Hematopoietic multipotent progenitor cell treated with erythropoietin and hydrocortisone succinate and interleukin-3 and kit ligand, for 8 days (in vitro differentiated cells): ENCODE measurements at places on chromosomes 4 and X.

DNA sequence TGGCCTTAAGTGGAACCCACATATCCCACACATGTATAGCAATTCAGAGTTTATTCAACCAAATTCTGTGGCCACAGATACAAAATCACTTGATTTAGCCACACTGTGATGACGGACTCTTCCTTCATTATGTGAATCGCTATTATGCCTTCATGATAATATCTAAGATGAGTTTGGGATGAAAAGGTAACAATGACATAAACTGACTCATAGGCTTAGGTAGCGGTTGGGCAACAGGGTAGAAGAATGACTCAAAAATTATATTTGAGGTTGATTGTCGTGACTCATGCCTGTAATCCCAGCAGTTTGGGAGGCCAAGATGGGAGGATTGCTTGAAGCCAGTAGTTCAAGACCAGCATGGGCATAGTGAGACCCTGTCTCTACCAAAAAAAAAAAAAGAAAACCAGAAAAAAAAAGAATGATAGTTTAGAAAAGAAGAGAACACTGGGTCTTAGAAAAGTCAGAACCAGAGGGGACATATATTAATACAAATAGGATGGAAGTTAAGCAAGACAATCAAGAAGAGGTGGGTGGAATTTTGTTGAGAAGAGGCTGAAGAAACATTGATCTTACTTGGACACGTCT lies 70.4 kb upstream of the USP9X start:
- no peak for DNase-seq

DNA sequence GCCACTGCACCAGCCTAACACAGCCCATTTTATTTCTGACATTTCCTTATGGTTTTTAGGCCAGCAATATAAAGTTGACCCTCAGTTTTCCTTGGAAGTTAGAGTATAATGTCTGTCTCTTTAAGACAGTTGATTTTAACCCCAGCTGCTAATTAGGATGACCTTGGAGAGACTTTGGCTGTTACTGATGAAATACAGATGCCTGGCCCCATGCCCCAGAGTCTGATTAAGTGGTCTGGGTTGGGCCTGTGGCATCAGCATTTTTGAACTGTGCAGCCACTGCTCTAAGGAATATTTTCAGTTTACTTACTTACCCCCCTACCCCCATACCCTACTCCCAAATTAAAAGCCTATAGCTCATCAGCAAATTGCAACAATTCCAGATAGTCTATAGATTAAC lies 85.8 kb downstream of the DCLK2 start:
- DNase-seq: no peak

GRCh38 chrX:37796805-37797204 lies 16.9 kb downstream of the CYBB start:
- no peak for DNase-seq

GRCh38 chrX:11722304-11722703 lies 35.7 kb upstream of the MSL3 start:
- no peak for DNase-seq

DNA sequence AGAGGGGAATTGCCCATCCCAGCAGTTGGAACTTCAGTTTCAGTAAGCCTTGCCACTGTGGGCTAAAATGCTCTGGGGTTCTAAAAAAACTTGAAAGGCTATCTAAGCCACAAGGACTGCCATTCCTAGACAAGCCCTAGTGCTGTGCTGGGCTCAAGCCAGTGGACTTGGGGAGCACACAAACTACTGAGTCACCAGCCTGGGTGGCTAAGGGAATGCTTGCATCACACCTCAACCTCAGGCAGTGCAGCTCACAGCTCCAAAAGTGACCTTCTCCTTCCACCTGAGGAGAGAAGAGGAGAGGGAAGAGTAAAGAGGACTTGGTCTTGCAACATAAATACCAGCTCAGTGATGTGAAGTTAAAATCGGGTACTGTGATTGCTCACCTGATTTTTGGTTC lies 116.7 kb upstream of the GLRA2 start:
- DNase-seq: no peak

- no peak for DNase-seq
Measured at GRCh38 chrX:586351-586750, 44.2 kb upstream of the SHOX start.

- DNase-seq: peak; percentile 85
Measured at GRCh38 chrX:2608638-2609430, 82.3 kb upstream of the CD99 start.

DNA sequence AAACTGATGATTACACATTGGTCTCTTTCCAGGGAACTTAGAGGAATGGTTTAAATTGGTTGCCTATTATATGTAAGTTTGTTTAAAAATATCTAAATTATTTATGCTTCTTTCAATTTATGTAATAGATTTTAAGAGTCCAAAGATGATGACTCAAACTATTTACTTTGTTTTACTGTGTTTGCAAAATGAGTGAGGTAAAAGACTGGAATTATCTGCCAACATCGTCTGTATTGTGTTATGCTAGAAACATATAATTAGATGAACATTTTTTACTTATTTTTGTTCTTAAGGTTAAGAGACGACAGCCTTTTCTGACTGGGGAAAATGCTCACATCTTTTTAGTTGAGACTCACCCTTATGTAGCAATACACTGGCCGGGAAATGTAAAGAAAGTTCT lies 51.1 kb upstream of the SYTL5 start:
- no peak for DNase-seq

GRCh38 chrX:103330681-103331288 lies 746 bp downstream of the TCEAL7 start:
- no peak for DNase-seq

GRCh38 chr4:13537832-13538177 lies 6.5 kb downstream of the NKX3-2 start:
- no peak for DNase-seq

GRCh38 chr4:2836391-2836859 lies 7.2 kb upstream of the ADD1 start:
- DNase-seq: no peak

GRCh38 chrX:103637604-103638338 lies 9.0 kb downstream of the TCEAL1 start:
- DNase-seq: no peak

GRCh38 chr4:76854858-76855257 lies 43.1 kb downstream of the SOWAHB start:
- DNase-seq: no peak

DNA sequence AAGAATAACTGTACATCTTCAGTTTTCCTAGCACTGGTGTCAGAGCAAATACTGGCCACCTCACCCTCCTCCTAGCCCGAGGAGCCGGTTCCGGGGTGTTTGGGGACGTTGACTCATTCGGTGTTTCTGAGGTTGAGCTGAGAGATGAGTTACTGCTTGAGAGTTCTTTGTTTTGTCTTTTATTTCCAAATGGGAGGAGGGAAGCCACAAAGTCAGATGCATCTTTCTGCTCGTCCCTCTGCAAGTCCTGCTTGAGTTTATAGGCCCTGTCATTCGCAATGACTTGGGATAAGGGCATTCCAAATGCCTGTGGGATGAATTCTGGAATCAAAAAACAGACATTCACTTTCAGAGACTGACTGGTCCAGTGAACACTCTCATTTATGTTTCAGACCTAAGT lies 77.5 kb downstream of the HCCS start:
- DNase-seq: no peak

GRCh38 chrX:150934453-150934852 lies 36.0 kb upstream of the CD99L2 start:
- DNase-seq: no peak

GRCh38 chr4:81195475-81195874 lies 19.5 kb downstream of the PRKG2 start:
- no peak for DNase-seq

DNA sequence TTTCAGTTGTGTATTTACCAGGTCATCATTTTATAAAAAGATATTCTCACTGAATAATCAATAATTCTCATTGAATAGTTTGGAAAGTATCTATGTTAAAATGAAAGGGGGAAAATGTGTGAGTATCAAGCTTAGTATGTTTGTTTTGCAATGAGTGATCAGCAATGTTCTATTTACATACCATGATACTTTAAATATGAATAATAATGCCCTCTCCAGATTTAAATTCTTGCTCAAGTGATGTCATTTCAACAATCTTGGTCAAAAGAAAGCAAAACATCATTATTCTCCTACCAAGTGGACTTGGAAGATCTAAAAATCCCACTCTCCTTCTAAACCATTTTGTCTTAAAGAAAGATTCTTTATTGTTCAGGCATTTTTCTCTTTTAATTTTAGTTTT lies 42.1 kb upstream of the ANKRD50 start:
- DNase-seq: no peak

GRCh38 chrX:135295238-135295943 lies 13.9 kb upstream of the ETDC start:
- DNase-seq: peak; percentile 31

- DNase-seq: no peak
Measured at GRCh38 chrX:37677765-37678164, 7.8 kb upstream of the XK start.

DNA sequence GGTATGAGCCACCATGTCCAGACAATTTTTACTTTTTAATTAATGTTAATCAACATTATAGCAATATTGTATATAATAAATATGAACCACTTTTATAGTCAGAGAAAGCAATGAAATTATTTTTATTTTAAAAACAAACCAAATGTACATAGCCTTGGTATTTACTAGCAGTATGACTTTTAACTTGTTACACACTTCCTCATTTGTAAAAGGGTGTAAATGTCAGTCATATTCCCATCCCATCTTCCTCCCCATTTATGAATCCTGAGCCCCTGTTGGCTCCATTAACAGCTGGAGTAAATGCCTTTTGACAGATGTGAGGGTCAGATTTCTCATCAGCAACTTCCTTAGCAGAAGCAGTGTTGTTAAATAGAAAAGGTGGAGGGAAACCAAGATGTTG lies 179.6 kb upstream of the SPRY1 start:
- DNase-seq: no peak

DNA sequence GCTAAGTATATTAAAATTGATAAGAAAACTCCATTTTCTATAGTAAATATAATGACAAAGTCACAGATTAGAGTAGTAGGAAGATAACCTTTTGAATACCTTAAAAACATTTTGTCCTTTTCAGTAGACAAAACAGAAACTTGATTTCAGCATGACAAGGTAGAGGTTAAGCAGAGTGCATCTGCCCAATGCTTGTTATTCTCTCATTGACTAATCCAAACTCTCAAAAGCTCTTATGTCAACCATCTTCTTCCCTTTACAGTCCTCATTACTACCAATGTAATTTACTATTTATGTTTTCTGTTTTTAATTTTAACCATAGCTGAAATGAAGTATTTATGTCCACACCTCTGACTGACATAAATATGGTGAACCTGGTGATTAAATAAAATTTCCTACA lies 11.1 kb downstream of the NIPAL1 start:
- no peak for DNase-seq

- DNase-seq: peak; percentile 17
Measured at GRCh38 chrX:132592880-132593279, 104.0 kb upstream of the MBNL3 start.

GRCh38 chr4:75881476-75881875 lies 20.8 kb downstream of the PPEF2 start:
- DNase-seq: no peak

GRCh38 chr4:88728146-88728545 lies 30.5 kb upstream of the NAP1L5 start:
- DNase-seq: no peak

GRCh38 chr4:74282926-74283325 lies 25.3 kb upstream of the EPGN start:
- DNase-seq: peak; percentile 68

- no peak for DNase-seq
Measured at GRCh38 chr4:1993169-1993516, 15.6 kb downstream of the NELFA start.

DNA sequence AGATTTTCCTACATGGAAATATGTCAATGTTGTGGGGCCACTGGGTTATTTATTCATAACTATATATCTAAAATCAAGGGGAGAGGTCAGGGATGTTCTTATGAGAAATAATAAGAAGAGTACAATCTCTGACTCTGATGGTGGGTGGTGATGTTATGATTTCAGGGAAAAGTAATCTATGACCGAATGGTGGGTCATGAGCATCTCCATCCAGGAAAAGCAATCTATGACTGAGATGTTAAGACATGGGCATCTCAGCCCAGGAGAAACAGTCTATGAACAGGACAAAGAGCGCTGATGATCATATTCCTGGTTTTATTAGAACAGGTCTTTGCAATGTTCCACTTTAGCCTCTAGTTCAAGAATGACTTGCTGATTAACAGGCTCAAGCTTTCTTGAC lies 137.1 kb downstream of the ARSF start:
- no peak for DNase-seq

GRCh38 chr4:183821076-183821853 lies 83.8 kb upstream of the STOX2 start:
- DNase-seq: no peak

GRCh38 chr4:25076625-25077398 lies 46.1 kb upstream of the LGI2 start:
- DNase-seq: no peak

GRCh38 chrX:150508451-150509367 lies 59.7 kb upstream of the MTM1 start:
- DNase-seq: no peak

DNA sequence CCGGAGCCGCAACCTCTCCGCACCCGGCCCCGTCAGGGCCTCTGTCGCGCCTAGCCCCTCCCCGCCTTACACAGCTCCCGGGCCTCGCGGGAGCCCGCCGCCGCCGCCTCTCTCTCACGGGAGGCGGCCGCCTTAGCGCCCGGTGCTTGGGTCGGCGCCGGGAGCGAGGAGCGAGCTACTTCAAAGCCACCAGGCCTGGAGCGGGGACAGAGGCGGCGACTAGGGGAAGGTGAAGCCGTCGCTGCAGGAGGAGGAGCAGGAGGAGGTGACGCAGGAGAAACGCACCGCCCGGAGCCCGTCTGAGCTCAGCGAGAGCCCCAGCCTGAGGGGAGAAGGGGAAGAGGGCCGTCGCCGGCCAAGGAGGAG lies 250 bp downstream of the USP9X start:
- peak; percentile 49 for DNase-seq

- DNase-seq: no peak
Measured at GRCh38 chrX:39903937-39904336, 193.8 kb downstream of the BCOR start.

- DNase-seq: no peak
Measured at GRCh38 chrX:150499240-150499639, 69.2 kb upstream of the MTM1 start.

DNA sequence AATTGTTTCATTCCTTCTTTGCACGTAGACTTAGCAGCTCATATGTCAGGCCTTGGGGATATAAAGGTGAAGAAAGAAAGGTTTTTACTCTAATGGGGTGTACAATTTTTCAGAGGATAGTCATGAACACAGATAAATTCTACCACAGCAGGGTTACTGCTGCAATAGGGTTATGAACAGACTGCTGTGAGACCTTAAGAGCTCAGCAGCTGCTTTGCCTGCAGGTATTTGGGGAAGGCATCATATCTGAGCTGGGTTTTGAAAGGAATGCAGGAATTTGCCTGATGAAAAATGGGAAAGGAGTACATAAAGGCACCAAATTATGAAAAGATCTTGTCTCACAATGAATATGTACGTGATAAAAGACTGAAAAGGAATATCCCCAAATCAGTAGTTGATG lies 128.9 kb downstream of the CEP135 start:
- DNase-seq: no peak

DNA sequence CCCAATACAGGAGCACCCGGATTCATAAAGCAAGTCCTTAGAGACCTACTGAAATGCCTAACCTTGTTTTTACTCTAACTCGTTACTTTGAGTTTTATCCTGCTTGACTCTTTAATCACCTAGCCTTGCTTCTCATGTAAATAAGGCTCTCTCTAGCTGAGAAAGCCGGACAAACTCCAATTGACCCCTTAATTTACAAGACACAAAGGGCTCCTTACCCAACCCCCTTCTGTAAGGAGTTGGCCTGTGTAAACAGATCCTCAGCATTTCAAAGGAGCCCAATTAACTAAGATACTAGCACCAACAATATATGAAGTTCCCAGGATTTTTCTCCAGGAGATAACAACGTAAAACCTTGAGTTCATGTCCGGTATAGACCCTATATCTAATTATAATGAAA lies 61.7 kb downstream of the CT47B1 start:
- DNase-seq: no peak
